ENCODE measurements at places on chromosomes 16 and 17.

GRCh38 chr16:55083052-55083451, 152.4 kb downstream of the IRX5 start:
- no peak for DNase-seq

- DNase-seq: no peak
Observed at GRCh38 chr17:82328141-82328993, 5.2 kb downstream of the SECTM1 start.

DNA sequence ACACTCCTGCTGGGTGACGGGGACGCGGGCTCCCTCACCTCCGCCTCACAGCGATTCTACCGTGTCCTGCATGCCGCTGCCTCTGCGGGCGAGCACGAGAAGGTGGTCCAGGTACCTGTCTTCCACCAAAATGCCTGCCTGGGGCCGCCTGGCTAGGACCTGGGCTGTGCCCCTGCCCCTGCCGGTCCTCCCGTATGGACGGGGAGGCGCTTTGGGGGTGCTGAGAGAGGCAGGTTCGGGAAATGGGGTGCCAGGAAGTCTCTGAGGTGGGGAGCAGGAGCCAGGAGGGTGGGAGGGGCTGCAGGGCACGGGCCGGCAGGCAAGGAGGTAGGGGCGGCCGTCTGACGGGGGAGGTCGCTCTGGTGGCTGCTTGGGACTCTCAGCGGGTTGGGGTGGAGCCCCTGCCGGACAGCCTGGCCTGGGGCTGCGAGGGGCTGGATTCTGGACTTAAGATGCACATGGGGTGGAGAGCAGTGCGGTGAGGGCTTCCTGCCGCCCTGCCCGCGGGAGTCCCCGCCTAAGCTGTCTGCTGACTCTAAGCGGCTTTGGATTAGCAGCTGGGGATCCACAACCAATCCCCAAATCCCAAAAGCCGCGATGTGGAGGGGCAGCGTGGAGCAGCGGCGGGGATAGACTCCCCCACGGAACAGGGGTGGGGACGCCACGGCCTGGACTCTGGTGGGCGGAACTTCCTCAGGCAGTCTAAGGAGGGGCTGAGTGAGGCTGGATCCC, 5.8 kb downstream of the CHTF18 start:
- no peak for DNase-seq

DNA sequence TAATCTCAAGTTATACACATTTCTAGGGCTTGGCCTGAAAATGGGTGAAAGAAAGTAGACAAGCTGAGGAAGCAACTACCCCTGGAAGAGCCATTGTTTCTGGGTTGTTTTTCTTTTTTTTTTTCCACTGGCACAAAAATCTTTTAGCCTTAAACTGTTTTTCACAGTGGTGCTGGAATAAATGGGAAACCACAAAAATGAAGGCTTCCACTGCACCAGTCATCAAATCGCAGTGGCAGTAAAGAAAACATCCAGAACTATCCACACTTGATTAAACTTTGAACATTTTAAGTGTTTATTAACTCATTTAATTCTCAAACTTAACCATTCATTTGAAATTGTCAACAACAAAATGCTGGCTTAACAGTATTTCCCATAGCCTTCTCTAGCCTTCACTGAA, 14.3 kb downstream of the CMTM4 start:
- DNase-seq: no peak

- DNase-seq: no peak
Observed at GRCh38 chr16:67264866-67265265, 14.5 kb upstream of the PLEKHG4 start.

DNA sequence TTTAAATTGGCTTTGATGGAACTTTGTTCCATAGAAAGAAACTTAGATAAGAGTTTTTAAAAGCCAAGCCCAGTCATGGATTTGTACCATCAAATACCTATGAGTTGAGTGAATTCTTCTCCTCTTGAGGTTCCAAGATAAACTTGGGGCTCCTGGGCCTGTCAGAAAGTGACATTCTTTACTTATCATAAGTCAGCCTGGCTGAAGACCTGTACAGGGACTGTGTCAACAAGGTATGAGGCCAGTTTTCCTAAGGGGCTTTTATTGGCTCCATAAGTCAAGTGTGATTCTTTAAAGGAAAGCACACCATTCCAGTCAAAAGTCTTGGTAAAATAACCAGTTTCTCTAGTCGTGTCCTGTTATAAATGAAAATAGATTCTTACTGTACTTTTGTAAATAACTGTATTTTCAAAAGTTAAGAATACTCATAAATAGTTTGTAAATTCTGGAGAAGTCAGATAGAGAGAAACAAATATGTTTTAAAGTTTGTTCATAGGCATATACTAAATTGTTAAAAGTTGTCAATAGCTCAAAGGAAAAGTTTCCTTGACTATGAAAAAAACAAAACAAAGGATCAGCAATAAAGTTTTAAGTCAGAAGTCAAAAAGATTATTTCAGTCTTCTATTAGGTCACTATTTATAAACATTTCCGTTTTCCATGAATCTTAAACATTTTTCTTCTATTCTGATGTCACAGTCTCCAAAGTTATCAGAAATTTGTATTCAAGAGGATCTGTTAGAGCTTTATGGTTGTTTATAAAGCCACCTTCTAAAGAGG, 22.5 kb upstream of the MYO1D start:
- no peak for DNase-seq

GRCh38 chr17:35920229-35920628, 10.3 kb downstream of the RDM1 start:
- DNase-seq: no peak

GRCh38 chr16:84598360-84598759, 19.5 kb downstream of the COTL1 start:
- DNase-seq: no peak

GRCh38 chr16:64391063-64391600, 730.7 kb downstream of the CDH11 start:
- DNase-seq: no peak

- no peak for DNase-seq
Observed at GRCh38 chr17:56231693-56232092, 78.4 kb downstream of the ANKFN1 start.
